ENCODE measurements at places on chromosomes 7 and 10. TPM values are rescaled to one million over a fixed set of nuclear protein-coding genes. Genes with fewer than 3 reads are reported as not detected.
A peak's percentile ranks its signal among the peaks of the same experiment; 100 is the strongest.

HACD1 gene
- 1.1 TPM for total RNA-seq

SLC26A3 gene
- not detected for total RNA-seq

- DNase-seq: no peak
These were observed 7.8 kb downstream of the FOXL3 start for GRCh38 chr7:297611-298374.

SLC25A40 gene
- 52.4 TPM for total RNA-seq

HOGA1 gene
- total RNA-seq: not detected

- DNase-seq: no peak
These were observed 28.3 kb downstream of the PTPRN2 start for GRCh38 chr7:158559356-158559755.

DLX6 gene
- not detected for total RNA-seq

GBX1 gene
- total RNA-seq: not detected

DNA sequence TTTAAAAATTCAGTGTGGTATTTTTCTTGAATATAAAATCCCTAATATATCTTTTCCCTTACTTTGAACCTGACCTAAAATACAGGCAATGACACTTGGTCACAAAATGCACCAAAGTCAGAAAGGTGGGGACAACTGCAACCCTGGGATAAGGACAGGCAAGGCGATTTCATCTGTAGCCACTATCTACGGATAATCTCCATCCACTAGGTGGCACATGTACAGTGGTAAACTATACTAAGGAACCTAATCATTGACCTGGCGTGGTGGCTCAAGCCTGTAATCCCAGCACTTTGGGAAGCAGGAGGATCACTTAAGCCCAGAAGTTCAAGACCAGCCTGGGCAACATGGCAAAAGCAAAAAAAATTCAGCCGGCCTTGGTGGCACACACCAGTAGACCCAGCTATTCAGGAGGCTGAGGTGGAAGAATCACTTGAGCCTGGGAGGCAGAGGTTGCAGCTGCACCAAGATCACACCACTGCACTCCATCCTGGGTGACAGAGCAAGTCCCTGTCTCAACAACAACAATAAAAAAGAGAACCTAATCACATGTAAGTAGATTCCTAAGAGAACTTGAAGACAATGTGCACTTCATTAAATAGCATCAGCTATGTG, 98.9 kb downstream of the KMT2C start:
- peak; percentile 44 for DNase-seq

ADAP1 gene
- total RNA-seq: 24.2 TPM

HOXA5 gene
- not detected for total RNA-seq

DNA sequence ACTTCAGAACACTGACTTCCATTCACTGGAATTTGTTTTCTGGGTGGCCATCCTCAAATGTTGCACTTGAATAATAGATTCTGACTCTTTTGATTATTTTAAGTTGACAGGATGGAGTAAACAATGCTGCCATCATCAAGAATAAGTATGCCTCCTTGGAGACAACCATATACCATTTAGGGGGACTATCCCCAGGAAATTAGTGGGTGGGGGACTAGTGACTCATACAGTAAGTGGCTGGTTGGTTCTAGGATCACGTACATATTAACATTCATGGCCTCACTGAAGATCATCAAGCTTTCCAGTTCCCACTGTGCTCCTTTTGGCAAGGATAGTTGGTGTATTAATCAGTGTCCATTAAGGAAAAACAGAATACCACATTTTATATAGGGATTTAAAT, 615.2 kb downstream of the CCSER2 start:
- no peak for DNase-seq

GRCh38 chr10:6065835-6066234, 3.7 kb upstream of the IL2RA start:
- DNase-seq: peak; percentile 29

GRCh38 chr10:130751106-130751840, 560.2 kb downstream of the TCERG1L start:
- DNase-seq: no peak

BEND7 gene
- not detected for total RNA-seq

DNA sequence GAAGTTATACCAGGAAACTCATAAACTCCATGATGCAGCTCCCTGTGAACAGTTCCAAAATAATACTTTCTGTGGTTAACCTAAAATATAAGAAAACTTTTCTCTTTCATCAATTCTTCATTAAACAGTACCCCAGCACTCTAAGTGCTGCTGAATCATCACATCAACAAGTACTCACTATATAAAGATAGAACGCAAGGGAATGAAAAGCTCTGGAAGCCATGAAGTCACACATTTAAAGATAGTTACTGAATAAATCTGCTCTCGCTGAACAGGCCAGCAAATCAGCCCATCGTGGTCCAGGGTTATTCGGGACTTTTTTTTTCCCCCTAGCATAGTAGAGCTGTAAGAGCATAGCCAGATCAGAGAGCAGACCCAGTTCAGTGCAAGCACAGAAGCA, 254.3 kb downstream of the IPMK start:
- DNase-seq: no peak

GRCh38 chr10:75703191-75703854, 271.9 kb downstream of the LRMDA start:
- DNase-seq: no peak

DNA sequence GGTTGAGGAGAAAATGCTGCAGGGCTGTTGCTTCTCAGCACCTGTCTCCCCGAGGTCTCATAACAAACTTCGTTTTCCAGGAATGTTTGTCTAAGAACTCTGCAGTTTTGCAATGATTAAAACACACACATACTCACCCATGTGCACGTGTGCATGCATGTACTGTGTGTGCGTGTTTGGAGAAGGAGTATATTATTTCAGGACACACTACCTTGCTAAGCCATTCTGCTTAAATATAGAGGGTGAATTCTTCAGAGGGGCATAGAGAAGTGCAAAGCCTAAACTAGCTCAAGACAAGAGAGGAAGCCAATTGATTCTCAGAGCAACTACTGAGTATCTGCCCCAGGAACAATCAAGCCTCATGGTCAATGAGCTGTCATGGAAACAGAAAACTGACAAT, 298.4 kb upstream of the MGMT start:
- DNase-seq: no peak

DNA sequence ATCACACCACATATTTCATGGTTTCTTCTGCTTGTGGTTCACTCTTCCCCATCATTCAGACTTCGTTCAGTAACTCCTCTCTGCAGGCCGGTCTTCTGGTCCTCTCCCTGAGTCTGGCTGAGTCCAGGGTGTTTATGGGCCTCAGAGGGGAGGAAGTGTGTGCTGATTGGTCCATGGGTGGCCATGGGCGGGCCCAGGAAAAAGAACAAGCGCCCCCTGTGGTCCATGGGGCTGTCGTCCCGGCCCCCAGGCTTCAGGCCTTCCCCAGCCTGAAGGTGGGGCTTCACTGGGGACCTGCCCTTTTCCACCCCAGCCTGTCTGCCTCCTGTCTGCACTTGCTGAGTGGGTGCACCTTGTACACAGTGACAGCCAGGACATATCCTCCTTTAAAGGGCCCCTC, 123.7 kb downstream of the VIPR2 start:
- no peak for DNase-seq

DNA sequence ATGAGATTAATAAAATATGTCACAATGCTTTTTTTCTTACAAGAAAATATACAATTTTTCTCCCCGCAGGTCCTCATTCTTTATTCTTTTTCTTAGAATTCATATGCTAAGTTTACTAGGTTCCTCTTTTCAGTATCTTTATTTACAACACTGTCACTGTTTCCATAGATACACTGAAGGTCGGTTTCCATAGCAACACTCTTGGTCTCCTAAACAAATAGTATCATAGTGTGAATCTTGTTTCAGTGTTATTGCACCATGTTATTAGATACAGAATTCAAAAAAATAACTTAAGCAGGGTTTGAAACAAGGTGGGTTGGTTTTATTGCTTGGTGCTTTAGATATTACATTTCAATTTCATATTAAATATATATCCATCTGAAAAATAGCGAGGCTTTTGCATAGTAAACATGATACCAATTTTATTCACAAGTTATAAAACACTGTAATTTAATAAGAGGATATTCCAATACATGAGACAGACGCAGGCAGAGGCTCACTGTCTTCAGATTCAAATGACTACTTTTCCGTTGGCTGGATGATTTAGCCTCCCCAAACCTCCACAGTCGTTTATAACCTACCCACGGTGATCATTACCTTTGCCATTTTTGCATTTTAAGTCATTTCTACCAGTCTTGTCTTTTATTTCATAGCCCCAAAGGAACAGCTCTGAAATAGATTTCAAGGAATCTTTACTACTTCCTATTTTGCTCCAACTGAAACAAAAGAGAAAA, 88.9 kb upstream of the KLF6 start:
- no peak for DNase-seq

PDK4 gene
- total RNA-seq: not detected

DNA sequence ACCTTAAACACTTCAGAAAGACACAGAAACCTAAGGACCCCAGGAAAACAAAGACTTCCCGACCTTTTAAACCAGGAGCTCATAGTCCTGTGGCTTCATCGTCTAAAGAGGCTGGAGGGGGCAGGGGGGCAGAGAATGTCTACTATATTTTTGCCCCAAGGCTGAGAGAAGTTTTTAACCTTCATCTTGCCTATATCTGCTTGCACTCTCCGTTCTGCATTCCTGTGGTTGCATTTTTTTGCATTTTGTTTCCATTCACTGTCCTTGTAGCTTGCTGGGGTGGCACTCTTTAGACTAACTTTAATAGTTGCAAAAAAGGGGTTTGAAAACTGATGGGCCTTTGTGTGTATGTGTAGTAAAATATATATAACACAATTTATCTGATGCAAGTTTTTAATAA, 23.7 kb downstream of the PRKAR2B start:
- no peak for DNase-seq

DNA sequence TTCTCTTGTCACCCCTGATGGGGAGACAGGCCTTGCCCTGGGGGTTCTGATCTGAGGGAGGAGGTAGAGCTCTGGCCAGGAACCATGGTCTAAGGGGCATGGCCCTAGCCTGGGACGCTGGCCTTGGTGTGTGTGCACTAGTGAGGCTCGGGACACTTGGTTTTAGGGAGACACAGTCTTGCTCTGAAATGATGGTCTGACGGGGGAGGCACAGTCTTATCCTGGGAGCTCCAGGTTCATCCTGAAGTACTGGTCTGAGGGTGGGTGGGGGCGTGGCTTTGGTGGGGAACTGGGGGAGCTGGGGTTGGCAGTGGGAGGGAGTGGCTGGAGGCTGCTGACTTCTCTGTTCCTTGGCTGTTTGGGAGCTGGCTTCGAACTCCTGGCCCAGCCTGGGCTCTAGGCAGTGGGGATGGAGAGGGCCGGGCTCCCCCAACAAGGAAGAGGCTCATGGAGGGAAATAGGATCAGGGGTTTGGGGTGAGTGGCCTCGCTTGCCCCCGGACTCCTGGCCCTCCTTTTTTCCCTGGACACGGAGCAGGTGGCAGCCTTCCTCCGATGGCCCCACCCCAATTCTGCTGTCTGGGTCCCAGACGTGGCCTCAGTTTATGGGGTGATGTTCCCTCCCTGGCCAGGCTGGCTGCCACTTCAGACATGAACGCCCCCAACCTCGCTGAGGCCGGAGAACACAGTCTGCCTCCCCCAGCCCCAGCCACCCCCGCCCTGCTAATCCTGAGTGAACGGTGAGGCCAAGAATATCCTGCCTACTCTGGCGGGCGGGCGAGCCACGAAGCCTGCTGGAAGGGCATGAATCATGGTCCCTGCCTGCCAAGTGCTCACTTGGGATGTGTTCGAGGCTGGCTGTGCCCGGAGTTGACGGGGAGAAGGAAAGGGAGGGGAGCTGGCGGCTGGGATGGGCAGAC, 43.5 kb downstream of the TMEM270 start:
- DNase-seq: no peak

HYAL4 gene
- not detected for total RNA-seq

GRCh38 chr10:14185316-14186045, 145.2 kb downstream of the FRMD4A start:
- peak; percentile 64 for DNase-seq

GRCh38 chr7:139490130-139490529, 6.7 kb upstream of the KLRG2 start:
- DNase-seq: no peak

COBL gene
- total RNA-seq: not detected

- DNase-seq: no peak
These were observed 70.3 kb upstream of the LOXL4 start for GRCh38 chr10:98338318-98338717.

DNA sequence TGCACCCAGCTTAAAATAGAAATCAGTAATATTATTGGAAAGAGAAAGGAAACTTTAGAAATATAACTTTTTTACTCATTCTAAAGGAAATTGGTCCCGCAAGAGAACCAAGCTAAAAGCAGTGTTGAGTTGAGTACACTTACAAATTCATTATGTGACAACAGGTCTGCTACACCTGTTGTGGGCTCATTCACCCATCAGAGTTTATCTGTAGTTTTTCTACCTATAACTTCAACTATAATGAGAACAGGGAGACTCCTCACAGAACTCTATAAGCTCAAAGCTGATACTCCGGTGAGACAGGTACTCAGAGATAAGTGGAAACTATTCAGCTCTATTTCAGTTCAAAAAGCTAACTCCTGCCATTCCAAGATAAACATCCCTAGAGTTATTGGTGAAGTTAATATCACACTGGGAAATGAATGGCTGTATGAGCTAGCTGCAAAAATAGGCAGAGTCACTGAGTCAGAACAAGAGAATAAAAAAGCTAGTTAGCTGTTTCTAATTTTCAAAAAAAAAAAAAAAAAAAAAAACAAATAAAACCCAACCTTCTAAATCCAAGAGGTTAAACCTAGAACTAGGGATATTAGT, 121.3 kb downstream of the PPP1R3A start:
- DNase-seq: no peak

ELFN1 gene
- not detected for total RNA-seq

HELLS gene
- 164 TPM for total RNA-seq

FAM25A gene
- not detected for total RNA-seq

GRCh38 chr10:6518791-6519429, 61.2 kb downstream of the PRKCQ start:
- peak; percentile 19 for DNase-seq

- no peak for DNase-seq
These were observed 19.2 kb downstream of the ZNF775 start for GRCh38 chr7:150398108-150398964.

DNA sequence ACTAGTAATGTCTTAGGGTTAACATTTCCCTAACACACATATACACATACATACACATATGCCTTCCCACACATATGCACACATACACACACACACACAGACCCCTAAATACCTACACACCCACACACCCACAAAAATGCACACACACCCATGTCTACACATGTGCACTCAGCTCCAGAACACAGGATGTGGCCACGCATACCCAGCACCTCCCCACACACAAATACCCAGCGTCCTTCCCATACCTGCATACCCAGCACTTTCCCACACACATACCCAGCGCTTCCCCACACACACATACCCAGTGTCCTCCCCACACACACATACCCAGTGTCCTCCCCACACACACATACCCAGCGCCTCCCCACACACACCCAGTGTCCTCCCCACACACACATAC, 534.9 kb downstream of the DNAJB6 start:
- DNase-seq: no peak

DNA sequence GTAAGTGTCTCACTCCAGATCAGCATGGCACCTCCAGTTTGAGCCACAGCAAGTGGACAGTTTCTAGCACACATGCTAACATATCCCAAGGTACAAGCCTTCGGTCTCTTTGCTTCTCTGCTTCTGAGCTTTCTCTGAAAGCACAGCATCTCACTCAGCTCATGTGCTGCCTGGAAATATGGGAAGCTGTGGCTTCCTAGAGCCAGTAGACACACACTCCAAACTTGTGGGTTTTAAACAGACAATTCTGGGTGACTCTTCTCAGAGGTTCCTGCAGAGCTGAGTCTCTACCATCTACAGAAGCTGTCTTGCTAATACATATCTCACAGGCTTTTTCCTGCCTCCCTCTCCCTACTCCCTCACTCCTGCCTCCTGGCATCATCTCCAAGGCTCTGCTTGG, 23.9 kb upstream of the TMEM273 start:
- DNase-seq: no peak

Data from activated CD8-positive, alpha-beta T cell treated with anti-CD3 and anti-CD28 coated beads, Interleukin-2, amount 10 ng/mL, durations not matched to agents 7 days and 5 days (primary cell).